ENCODE measurements at places on chromosomes 2 and 18.
A peak's percentile ranks its signal among the peaks of the same experiment; 100 is the strongest.

DNA sequence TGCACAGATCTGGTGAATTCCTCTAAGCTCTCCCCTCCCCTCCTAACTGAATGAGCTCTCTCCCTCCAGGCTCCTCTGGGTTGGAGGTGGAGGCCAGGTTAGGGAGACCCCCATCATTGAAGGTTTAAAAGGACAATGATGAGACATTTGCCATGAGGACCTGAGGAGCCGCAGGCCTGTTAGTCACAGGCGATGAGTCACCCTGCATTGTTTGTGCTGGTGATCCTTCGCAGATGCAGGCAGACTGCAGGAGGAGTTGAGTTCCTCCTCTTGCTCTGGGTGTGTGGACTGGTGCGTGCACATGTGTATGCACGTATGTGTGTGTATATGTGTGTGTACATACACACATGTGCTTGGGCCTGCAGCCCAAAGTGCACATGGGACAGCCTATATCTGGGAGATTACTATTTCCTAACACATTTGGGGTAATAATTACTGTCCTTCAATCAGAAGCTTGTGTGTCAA is 42.0 kb downstream of the MCFD2 start:
- DNase-seq: peak; percentile 88

GRCh38 chr2:137888845-137889244 is 75.4 kb upstream of the HNMT start:
- DNase-seq: peak; percentile 48

DNA sequence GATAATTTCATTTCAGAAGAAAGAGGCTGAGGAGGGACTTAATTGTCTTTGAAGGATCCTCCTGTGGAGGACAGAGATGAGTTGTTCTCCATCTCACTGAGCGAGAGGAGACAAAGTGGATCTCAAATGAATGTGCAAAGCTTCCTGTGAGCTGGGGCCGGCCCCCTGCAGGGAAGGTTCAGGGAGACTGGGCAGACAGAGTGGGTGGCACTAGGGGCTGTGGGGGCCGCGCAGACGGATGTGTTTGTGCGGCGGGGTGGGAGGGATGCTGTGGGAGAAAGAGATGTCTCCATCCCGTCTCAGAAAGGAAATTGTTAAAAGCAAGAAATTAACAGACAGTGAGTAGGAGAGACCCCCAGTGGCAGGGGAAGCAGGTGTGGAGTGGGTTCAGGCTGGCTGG is 29.1 kb downstream of the KLHL29 start:
- DNase-seq: peak; percentile 54

GRCh38 chr2:142031656-142032055 is 99.2 kb downstream of the LRP1B start:
- DNase-seq: no peak

DNA sequence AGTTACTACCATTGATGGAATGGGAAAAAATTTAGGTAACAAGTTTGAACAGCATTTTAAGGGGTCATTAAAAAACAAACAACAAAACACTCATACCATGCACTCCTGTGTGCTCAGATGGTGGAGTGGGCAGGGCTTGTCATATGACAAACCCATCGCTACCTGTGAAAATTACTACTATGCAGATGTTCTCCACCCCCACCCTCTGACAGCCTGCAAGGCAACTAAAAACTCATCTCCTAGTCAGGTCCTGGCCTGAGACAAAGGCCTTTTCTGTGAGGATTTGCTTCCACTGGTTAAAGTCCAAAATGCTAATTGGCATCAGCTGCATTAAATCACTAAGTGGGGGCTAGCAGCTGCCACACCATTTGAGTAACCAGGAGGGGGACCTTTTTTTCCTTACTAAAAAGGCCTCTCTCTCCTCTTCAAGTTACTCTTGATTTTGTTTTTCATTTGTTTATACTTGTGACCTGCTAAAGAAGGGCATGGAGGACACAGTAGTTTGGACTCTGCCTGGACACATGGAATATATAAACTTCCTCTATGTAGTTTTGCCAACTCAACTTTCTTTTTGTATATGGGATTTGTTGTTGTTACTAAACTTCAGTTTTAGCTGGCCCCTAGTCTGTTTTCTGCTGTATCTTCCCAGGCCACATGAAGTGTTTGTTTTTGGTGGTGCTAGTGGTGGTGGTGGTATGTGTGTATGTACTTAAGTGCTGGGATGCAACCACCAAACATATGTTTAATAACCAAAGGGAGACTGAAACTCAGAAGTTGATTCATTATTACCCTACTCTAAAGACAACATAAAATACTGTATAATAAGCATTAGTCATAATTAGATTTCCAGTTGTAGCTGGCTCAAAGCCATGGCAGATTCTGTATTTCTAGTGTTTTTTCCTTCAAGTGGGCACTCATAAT is 121.3 kb downstream of the MAP4K4 start:
- no peak for DNase-seq

DNA sequence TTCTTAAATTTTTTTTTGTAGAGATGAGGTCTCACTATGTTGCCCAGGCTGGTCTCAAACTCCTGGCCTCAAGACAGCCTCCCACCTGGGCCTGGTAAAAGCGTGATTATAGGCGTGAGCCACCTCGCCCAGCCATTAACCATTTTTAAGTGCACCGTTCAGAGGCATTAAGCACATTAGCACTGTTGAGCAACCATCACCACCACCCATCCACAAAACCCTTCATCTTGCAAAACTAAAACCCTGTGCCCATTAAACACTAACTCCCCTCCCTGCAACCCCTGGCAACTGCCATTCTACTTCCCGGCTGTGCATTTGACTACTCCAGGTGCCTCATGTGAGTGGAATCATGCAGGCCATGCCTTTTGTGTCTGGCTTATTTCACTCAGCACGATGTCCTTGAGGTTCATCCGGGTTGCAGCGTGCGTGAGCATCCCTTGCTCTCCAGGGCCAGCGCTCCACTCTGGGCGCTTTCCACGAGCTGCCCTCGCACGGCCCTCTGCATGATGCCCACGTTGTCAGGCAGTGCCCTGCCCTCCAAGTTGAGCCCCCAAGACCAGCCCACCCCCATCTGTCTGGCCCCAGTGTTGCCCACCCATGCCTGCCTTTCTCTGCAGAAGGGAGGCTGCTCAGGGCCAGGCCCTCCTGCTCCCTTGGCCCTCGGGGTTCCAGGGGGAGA is 63.0 kb upstream of the GLI2 start:
- peak; percentile 63 for DNase-seq

GRCh38 chr18:39389800-39390379 is 1824.3 kb upstream of the CELF4 start:
- no peak for DNase-seq

GRCh38 chr2:61950571-61951315 is 45.3 kb downstream of the COMMD1 start:
- DNase-seq: no peak

- DNase-seq: no peak
These were observed 38.3 kb upstream of the WIPF1 start for GRCh38 chr2:174635776-174636404.

DNA sequence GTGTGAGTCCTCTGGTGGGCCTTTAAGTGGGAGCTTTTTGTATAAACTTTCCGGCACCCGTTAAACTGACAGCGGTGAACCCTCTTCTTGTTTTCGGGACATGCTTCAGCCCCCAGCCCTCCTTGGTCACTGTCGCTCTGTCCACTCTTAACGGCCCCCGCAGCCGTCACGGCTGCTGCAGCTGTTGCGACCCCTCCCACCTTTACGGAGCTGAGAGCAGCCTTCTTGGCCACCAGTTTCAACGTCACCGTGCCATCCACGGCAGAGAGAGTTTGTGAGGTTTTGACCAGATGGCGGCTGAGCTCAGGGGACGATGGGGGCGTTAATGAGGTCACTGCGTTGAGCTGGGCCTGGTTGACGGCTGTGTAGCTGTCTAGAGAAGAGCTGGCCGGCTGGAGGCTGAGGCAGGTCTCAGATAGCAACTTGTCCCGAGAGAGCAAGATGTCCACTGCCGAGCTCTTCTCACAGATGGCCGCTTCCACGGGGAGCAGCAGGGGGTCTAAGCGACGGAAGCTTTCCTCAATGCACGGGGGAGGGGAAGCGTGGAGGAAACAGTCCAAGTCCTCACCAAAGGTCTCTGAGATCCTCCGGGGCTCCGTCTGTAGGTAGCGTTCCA is 41.9 kb downstream of the KLF7 start:
- DNase-seq: peak; percentile 45

DNA sequence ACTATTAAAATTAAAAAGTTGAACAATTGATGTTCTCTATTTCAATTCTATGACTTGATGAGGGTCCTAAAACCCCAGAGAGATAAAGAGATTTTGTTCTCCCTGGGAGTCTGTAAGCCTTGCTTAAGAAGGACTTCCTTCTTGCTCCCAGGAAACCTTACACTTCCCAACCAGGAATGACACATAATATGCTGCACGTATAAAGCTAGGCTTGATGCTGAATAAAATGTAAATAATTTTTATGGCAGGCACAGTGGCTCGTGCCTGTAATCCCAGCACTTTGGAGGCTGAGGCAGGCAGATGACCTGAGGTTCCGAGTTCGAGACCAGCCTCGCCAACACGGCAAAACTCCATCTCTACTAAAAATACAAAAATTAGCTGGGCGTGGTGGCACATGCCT is 27.8 kb downstream of the SPIRE1 start:
- no peak for DNase-seq

GRCh38 chr2:219496247-219496824 is 2.4 kb upstream of the GMPPA start:
- no peak for DNase-seq

DNA sequence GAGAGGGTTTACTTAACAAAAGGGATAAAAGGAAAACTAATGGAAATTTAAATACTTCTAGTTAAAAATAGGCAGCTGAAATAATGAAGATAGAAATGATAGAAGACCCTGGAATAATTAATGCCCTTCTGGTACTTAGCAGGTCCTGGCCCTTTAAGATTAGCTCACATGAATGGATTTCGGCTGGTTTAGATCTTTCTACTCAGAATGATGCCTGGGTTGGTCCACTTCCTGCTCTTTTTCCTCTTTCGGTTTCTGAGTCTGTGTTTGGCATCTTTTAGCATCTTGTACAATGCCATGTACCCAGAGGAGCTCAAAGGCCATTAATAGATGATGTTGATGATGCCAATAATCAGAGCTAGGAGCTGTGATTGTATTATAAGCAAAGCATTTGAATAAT is 290.5 kb downstream of the CLIP4 start:
- DNase-seq: no peak

DNA sequence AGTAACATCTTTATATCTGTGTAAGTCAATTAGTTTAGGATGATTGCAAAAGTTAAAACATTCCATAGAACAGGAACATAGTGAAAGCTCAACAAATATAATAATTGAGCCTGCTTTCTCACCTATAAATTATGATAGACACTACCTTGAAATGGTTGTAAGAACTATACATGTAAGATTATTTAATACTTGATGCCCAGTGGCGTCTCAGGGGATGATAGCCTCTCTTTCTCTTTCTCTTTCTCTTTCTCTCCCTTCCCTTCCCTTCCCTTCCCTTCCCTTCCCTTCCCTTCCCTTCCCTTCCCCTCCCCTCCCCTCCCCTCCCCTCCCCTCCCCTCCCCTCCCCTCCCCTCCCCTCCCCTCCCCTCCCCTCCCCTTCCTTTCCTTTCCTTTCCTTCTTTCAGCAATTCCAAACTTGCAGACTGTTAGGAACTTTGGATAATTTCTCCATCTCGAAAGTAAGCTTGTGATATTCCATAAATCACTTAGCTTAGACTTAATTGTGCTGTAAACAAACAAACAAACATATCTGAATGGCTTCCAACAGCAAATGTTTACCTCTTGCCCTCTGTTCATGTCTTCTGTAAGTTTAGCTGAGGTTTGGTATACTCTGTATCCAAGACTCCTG is 1102.7 kb downstream of the TSN start:
- no peak for DNase-seq

GRCh38 chr2:33210626-33211025 is 263.9 kb downstream of the LTBP1 start:
- no peak for DNase-seq

DNA sequence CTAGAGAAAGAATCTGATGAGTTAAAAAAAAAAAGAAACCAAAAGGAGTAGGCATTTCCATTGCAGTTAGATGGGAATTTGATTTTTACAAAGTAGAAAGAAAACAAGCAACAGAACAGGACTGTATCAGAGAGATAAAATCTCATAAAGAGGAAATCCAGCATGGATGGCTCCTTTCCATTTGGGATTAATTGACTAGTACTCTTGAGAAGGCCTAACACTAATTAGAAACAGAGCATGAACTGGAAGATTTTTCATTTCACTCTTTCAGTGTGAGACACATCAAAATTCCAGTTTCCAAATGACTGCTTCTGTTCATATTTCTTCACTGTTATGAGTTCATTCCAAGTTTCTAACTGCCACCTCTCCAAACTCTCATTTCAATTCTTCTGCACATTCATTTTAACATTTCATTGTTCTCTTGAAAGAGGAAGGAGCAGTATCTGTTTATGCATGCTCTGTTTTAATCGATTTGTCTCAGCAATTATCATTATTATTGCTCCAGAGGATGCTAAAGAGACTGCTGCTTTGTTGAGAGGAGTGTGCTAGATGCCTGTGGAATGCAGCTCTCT is 108.8 kb upstream of the PIEZO2 start:
- no peak for DNase-seq

- no peak for DNase-seq
These were observed 59.2 kb upstream of the IGFBP2 start for GRCh38 chr2:216574046-216574445.

DNA sequence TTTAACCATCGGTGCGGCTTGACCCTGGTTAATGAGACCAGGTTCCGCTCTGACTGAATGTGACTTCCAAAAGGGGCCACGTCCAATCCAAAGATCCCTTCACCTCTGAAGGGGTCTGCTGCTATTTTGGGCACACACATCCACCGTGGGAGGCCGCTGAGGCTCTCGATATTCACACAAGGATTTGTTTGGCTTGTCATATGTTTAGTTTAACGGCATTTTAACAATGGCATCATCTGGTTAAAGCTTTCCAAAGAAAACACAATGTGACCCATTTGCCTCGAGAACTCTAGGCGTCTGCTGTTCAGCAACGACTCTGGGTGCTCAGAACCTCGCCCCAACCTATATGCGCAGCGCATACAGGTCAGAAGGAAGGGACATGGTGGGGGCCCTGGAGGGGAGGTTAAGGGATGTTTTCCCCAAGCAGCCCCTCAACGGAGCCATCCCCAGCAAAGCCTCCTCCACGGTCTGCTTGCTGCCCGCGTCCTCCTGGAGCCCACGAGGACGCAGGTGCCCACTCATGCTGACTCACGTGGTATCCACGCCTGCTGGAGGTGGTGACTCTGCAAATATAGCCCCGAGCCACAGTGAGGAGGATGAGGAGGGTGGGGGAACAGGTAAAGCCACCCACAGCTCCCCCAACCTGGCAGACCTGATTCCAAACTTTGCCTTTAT is 260.3 kb downstream of the HDAC4 start:
- DNase-seq: no peak

DNA sequence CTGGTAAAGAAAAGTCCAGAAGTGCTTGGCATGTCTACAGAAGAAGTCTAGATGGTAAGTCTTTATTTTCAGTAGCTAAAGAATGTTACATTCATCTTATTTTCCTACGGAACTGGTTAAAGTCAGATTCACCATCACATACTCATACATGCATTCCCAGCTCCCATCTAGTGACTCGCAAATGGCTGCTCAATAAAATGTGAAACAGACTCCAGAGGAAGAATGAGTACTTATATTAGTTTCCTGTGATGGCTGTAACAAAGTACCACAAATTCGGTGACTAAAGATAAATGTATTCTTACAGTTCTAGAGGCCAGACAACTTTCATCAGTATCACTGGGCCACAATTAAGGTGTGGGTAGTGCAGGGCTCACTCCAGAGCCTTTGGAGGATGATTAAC is 797.2 kb downstream of the SATB2 start:
- DNase-seq: no peak
